ENCODE measurements at places on chromosomes 16 and 17.

- no peak for DNase-seq
Measured at GRCh38 chr16:83095941-83096692, 469.3 kb downstream of the CDH13 start.

DNA sequence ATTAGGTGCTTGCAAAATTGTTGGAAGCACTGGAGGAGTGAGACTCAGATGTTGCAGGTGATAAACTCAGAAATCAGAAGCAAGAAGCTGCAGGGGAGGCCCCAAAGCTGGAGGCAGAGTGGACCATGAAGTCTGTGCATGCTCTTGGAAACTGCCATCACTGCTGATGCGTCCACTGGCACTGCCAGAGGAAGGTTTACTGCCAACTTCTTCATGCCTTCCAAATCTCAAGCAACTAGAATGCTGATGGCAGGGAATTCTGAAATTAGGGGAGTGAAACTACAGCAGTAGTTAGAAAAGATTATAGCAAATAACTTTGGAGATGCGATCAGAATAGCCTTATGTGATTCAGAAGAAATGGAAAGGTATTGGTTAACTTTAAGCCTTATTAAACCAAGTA is 277.1 kb upstream of the SDK2 start:
- DNase-seq = no peak

DNA sequence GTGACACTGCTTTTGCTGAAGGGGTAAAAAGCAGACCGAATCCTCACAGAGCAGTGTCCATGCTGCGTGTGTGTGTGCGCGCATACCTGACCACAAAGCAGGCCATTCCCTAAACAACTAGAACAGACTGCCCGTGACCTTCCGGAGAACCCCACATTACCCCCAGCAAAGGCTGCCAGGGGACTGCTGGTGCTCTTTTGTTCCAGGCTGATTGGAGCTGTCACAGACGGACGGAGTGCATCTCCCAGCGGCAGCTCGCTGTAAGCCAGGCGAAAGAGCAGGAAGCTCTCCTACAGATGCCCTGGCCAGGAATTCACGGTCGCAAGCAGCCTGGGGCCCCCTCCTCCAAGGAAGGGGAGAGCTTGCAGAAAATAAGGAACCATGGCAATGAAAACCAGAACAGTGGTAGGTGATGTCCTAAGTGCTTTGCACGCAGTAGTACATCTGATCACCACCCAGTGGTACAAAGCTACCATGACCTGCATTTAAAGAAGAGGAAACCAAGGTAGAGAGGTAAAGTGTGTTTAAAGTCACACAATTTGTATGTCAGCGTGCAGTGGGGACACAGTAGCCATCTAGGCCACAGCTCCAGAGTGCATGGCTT is 153.4 kb upstream of the DYNLRB2 start:
- DNase-seq = no peak

DNA sequence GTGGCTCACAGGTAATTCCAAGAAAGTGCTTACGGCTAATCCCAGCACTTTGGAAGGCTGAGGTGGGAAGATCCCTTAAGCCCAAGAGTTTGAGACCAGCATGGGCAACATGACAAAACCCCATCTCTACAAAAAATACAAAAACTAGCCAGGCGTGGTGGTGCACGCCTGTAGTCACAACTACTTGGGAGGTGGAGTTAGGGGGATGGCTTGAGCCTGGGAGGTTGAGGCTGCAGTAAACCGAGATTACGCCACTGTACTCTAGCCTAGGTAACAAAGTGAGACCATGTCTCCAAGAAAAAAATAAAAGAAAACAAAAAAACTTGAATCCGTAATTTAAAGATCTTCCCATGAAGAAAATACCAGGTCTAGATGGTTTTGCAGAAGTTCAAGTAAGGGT is 5.0 kb downstream of the ICAM2 start:
- DNase-seq = no peak

DNA sequence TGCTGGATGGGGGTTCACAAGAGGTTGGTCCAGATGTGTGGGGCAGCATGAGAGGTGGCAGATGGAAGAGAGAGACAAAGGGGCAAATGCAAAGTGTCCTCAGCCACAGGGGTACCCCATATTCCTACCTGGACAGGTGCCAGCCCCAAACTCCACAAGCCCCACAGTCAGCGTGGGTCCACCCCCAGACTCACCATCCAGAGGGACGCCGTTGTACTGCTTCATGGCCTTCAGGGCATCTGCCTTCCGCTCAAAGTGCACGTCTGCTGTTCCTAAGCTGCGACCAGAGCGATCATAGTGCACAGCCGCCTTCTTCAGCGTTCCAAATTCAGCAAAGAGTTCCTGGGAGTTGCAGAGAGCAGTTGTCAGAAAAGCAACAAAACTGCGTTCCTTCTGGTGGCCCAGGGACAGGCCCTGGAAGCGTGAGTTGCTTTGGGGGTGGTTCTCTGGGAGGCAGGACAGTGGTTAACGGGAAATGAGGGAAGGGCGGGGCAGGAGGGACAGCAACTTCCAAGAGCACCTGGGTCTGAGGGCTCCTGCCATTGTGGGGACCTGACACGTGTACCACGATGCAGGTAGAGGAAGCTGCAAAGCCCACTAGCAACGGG is 2.3 kb downstream of the ALYREF start:
- DNase-seq = no peak

GRCh38 chr16:53052519-53053501 is at the start of gene CHD9NB:
CHD9NB (minus strand) TSS chr16:53052897; CDS start chr16:53044158, 8,739 bp downstream.
- DNase-seq = no peak

GRCh38 chr16:82481455-82481854 is 145.3 kb upstream of the CDH13 start:
- no peak for DNase-seq

- no peak for DNase-seq
Measured at GRCh38 chr16:47625115-47625567, 164.0 kb downstream of the PHKB start.

GRCh38 chr17:72266112-72266775 is 145.4 kb downstream of the SOX9 start:
- no peak for DNase-seq

DNA sequence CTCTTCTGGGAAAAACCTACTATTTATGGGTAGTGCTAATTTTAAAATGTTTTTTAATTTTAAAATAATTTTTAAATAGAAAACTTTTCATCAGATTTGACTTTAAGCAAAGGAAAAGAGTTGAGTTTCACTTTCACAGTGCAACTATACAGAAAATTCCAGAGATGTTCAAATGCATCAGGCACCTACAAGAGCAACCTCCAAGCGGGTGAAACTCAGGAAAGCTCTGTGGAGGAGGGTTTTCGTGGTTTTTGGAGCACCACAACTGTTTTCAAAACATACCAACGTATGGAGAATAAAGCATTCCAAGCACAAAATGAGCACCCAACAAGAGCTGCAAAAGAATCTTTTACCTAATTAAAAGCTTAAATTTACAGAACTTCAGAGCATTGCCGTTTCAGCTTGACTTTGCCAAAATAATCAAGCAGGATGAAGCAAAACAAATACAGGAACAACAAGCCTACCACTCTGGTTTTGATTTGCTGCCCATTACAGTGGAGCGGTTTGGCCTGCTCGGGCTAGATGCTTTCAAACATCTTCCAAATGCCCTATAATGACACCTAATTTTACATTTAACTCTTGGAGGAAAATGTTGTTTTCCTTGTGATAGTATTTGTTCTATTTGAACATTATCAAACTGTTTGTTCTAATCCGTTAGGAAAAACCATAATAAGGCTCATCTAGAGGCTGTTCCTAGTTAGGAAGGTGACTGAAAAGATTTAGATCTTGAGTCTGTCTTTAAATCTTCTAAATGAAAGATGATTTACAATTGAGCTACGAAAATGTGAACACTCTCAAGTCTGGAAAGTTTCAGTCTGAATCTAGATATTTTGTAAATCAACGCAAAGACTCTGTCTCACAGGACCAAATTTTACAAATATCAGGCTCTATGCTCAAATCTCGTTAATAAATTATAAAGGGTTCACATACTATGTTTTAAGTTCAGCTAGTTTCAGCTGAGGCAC is 34.5 kb downstream of the NACA2 start:
- DNase-seq = no peak

DNA sequence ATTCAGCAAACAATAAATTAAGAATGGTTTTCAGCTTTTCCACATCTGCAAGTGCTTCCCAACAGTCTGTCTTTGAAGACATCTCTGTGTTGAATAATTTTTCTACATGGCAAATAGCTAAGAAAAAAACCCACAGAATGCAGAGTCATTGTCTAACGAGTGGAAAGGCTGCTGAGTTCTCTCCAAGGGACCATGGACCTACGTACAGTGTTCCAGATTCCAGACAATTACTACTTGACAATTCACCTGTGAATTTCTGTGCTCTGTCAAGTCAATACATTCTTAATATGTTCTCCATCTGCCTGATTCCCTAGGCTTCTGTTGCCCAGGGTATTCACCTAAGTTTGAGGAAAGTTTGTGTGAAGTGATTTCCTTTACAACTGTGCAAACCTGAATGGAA is 83.8 kb upstream of the CA10 start:
- no peak for DNase-seq

DNA sequence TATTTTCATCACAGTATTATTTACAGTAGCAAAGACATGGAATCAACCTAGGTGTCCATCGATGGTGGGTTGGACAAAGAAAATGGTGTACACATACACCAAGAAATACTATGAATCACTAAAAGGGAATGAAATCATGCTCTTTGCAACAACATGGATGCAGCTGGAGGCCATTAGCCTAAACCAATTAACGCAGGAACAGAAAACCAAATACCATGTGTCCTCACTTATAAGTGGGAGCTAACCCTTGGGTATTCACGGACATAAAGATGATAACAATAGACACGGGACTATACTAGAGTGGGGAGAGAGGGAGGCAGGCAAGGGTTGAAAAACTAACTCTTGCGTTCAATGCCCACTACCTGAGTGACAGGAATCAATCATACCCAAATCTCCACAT is 41.0 kb downstream of the MRPS23 start:
- no peak for DNase-seq

DNA sequence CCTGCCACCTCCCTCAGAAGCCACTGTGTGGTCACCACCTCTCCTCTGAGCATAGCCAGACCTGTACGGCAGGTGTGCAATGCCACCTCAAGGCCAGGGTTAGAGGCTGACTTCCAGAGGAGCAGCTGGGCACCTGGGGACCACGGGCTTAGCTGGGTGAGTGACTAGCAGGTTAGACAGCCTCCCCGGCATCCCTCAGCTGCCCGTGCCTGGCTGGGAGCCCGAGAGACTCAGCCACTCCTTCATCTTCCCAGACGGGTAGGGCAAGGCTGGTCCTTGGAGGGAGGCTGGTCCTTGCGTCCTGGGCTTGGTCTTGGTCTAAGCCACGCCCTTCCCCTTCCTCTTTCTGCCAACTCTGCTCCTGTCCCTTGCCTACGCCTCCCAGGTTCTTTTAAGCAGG is 7.8 kb downstream of the CRHR1 start:
- DNase-seq = no peak

GRCh38 chr16:2450535-2450934 is 9.4 kb upstream of the TEDC2 start:
- no peak for DNase-seq

- no peak for DNase-seq
Measured at GRCh38 chr17:7580604-7581575, 1.5 kb downstream of the CD68 start.

DNA sequence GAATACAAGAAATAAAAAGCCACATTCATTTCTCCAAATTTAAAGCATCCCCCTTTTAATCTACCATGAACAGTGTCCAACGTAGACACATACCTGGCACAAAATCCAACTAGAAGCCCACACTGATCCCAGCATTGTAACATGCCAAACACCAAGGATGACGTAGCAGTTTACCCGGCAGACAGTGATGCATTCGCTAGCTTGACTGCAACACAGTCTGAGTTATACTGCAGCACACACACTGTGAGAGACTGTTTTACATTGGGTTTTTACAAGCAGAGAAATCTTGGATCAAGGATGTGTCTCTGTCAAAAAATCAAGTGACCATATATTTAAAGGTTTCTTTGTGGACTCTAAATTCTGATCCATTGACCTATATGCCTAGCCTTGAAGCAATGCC is 74.5 kb upstream of the C17orf78 start:
- no peak for DNase-seq

GRCh38 chr16:17204644-17205043 is 266.1 kb downstream of the XYLT1 start:
- DNase-seq = no peak

DNA sequence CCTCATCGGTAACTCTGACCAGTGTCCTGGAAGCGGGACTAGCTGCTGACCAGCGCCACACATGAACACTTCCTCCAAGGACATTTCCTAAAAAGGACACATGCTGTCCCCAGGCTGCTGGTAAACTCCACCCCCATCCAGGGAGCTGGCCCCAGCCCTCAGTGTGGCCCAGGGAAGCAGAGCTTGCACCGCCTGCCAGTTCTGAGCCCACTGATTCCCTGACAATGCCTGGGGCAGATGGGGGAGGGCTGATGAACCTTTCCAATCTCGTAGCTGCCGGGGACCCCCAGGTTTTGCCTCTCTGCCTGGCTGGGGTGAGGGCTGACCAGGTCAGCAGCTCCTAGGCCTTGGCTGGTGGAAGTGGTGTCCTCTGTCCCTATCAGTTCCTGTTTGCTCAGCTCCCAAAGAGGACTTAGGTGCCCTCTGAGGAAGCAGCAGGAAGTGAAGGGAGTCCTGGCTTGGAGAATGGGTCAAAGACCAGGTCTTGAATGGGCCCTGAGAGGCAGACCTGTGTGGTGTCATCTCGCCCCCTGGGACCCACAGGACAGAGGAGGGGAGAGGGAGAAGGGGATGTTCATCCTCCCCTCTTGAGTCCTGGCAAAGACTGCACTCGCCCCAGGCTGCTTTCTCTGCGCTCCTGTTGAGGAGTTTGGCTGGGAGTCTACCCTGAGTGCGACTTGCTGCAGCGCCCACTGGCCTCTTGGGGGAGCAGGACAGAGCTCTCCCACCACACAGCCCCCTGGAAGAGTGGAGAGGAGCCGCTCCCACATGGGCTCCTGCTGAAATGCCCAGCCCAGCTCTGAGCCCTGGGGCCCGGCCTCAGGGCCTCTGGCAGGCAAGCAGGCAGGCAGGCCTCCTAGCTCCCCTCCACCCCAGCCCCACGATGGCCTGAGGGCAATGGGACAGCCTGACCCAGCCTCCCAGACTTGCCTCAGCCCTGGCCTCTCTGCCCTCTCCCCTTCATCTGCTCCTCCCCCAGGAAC is 16.8 kb downstream of the PDK2 start:
- no peak for DNase-seq

DNA sequence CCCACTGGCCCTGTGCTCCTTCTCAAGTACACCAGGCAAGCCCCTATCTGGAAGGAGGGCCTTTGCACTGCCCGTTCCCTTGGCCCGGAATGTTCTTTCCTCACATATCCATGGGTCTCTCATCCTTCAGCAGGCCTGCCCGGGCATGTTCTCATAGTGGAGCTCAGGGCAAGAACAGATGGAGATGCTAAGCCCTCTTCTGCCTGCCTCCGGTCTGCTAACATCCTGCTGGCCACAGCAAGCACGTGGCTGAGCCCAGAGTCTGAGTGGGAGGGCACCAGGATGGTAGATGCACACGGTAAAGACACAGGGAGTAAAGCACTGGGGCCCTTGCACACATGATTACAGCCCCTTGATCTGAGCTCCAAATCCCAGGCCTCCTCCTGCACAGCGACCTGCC is 19.8 kb upstream of the ANKRD40CL start:
- no peak for DNase-seq

DNA sequence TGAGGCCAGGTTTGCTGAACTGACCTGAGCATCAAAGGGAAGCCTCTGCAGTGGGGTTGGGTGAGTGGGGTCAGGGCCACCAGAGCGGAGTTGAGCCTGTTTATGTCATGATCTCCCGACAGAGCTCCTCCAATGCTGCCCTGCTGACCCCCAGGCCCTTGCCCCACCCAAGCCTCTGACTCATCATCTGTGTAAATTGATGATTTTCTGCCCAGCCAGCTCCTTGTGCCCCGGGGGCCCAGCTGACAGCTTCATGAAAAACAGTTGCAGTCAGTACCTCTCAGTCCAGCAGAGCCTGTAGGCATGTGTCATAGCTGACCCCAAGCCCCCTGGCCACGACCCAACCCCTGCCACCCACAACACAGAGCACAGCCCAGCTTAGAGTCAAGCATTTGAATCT is 134.9 kb downstream of the CCT6B start:
- no peak for DNase-seq

All from activated CD4-positive, alpha-beta T cell treated with anti-CD3 and anti-CD28 coated beads for 1 hour (primary cell).